ENCODE measurements at places on chromosomes 3 and 15.

GRCh38 chr3:194584320-194584776 is 48.9 kb downstream of the TMEM44 start:
- DNase-seq, result no peak

DNA sequence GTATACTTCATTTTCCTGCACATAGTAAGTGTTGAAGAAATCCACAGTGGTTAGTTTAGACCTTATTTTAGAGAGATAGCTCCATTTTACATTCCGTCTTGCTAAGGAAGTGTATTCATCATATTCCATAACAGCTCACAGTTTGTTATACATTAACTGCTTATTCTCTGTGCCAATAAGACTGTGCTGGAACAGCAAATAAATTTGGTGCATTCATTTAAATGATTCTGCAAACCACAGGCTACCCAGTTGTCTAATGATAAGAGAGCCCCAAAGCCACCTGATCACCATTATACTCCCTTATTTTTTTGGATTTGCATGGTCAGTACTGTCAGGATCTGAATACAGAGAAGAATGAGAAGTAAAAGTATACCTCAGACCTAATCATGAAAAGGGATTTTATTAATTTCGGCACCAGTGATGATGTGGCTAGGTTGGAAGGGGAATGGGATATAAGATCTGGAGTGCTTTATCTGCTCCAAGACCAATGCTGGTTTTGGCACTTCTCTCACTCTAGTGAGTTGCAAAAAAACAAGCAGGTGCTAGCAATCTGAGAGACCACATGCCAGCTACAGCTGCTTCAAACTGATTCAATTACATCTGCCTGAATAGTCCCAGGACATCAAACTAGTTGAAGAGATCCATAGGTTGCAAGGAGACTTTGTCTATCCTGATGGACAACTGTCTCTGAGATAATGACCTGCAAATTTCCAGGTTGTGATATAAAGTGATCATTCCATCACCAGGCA is 254.8 kb downstream of the ZBTB20 start:
- no peak for DNase-seq

DNA sequence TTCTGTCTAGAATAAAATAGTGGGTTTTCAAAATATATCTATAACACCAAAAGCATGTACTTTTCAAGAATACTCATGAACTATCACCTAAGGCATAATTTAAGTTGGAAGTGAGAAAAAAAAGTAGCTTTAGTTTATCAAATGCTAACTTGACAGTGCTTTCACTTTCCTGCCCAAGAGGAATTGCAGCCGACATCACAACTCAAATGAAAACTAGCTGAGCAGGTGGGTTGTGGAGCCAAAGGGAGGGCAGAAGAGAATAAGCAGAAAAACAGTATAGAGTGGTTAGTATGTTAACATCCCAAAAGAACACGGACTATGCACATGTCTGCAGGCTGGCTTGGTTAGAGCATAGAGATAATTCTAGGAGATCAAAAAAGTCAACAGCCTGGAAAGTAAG is 120.9 kb downstream of the NEDD4 start:
- DNase-seq, result no peak

DNA sequence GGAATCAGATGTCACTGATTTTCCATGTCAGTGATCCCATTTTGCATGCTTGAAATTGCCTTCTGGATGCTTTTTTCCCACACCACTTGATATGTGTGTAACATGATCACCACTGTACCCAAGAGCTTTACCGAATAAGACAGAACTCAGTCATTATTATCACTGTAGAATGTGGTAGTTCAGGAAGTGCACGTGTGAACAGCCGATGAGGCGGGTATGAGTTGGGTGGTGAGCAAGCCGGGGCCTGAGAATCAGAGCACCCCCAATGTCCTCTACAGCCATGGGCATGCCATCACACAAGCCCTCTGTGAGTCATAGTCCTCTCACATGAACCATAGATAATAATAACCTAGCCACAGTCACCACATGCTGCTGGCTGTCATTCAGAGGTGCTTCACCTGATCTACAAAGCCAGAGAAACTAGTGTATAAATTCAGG is 470.8 kb downstream of the SOX2 start:
- DNase-seq, result no peak
